Naive thymus-derived CD8-positive, alpha-beta T cell (primary cell): ENCODE measurements at places on chromosomes 11 and 22.
A peak's percentile ranks its signal among the peaks of the same experiment; 100 is the strongest.

GRCh38 chr11:64093233-64094039, 57.7 kb downstream of the FLRT1 start:
- no peak for DNase-seq

GRCh38 chr22:39252461-39253434, 8.0 kb upstream of the PDGFB start:
- no peak for DNase-seq

DNA sequence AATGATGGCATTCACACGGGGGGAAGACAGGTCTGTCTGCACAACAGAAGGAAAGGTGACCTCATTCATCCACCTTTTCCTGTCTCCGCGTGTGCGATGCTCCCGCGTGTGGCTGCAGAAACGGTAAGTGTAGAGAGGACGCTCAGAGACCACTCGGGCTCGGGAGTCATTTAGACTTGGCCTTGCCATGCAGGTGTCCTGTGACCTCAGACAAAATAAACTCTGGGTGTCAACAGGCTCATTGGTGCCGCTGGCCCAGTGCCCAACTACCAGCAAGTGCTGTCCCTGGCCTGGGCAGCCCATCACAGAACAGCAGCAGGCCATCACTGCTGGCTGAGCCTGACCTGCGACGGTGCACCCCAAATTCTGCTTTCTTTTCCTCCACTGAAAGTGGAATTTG, 48.1 kb upstream of the ARFGAP3 start:
- no peak for DNase-seq

DNA sequence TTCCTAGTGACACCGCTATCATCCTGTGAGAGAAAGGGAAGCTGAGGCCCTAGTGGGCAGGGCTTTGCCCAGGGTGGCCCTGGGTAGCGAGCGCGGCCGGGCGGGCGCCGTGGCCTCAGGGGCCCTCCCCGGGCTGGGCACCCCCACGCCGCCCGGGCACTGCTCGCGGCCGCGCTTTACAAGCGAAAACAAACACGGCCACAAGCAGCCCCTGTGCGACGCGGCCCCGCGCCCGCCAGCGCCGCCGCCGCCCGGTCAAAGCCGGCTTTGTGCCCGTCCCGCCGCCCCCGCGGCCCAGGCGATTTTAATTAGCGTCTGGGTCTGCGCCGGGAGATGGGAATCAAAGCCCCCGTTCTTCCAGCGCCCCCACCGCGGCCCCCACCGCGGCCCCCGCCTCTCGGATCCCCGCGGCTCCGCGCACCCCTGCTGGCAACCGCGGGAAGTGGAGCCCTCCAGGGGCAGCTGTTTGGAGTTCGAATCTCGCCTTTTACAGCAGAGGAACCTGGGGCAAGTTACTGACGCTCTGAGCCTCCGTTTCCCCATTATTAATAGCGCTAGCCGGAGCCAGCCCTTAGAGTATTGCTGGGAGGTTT, 47.9 kb downstream of the CHRDL2 start:
- DNase-seq: no peak

DNA sequence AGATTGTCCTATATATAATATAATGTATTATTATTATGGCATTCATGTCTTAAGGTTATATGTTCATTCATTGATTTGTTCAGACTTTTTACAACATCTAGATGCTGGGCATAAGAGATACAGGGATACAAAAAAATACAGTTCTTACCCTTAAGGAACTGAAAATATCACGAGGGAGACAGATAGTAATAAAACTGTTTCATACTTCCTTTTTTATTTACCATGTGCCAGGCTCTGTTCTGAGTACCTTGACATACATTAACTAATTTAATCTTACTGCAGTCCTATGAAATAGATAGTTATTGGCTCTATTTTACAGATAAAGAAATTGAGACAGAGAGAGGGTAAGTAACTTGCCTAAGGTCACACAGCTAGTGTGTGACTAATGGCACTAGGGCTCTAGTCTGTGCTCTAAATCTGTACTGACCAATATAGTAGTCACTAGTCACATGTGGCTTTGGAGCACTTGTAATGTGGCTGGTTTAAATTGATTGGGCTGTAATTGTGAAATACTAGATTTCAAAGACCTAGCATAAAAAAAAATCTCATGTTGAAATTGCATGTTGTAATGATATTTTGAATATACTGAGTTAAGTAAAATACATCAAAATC, 21.3 kb downstream of the TRIM44 start:
- no peak for DNase-seq

- DNase-seq: no peak
These were observed 385.5 kb upstream of the ANO5 start for GRCh38 chr11:21807350-21807749.

GRCh38 chr11:113831314-113831713, 44.1 kb downstream of the USP28 start:
- DNase-seq: no peak

DNA sequence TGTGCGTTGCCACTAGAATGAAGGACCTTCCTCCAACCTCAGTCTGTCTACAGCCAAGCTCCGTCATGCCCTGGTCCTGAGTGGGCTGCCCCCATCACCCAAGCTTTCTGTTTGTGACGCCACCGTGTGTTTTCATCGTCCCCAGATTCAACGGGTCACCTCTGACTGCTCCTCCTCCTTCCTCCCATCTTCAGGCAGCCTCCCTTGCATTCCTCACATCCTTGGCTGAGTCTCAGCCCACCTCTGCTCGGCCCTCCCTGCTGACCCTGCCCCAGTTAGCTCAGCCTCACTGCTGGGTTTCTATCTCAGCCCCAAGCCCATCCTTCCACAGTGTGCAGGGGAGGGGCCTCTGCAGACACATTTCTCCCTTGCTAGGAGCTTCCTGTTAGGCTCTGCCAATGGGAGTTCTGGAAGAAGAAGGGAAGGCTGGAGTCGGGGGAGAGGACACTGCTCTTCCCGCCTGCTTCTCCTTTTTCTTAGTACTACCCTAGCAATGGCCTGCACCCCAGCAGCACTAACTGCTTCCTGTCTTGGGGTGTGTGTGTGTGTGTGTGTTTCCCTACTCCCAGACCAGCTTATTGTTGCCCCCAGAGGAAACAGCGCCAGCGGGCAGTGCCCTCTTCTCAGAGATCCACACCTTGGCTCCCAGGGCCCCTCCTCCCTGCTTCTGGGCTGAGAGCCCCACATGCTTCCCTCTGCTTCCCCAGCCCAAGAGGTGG, 5.2 kb downstream of the IFT27 start:
- no peak for DNase-seq

GRCh38 chr22:46183733-46184132, 33.4 kb downstream of the PPARA start:
- DNase-seq: no peak

- DNase-seq: no peak
These were observed 216.3 kb upstream of the SYN3 start for GRCh38 chr22:33274214-33275072.

DNA sequence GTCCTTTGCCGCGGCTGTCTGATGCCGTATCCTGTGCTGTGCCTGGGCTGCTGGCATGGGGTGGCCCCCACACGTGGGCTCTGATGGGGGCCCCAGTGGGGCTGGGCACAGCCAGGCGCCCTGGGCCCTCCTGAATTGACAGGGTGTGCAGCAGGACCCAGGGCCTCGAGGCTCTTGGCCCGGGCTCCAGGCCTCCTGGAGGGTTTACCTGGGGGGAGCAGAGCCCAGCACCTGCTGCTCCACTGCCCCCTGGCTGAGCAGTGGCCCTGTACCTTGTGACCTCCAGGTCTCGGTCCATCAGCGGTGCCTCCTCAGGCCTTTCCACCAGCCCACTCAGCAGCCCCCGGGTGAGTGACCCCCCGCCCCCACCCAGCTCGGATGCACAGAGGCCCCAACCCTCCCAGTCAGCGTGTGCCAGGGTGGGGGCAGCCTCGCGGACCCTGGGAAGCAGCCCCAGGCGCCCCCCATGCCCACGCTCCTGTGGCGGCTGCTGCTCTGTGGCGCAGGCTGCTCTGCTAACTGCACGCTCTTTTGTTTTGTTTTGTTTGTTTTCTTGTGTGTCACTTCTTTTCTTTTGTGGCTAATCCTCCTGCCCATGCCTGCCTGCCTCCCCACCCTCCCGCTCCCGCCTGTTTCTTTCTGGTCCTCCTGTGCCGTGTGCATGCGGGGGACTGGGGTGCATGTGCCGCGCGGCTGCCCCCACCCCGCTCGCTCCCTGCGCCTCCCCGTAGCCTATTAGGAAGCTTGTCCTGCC, 36.9 kb downstream of the MOB2 start:
- DNase-seq: no peak

- no peak for DNase-seq
These were observed 1.4 kb upstream of the RAB1B start for GRCh38 chr11:66267039-66267378.

DNA sequence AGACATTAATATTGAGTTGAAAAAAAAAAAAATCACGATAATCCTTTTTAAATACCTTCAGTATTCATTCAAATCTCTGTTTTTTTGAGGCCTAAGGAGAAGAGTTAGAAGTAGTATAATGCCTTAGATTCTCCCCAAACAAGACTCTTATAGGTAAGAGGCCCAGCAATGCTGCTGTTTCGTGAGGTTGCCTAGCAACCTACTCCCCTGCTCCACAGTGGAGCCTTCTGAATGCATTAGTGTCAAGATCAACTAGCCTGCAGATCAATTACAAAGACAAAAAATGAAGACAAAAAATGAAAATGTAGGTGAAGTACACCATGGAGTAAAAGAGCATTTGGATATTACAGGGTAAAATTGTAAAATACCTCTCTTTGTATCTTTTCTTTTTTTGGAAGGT, 229.8 kb upstream of the LUZP2 start:
- no peak for DNase-seq

- DNase-seq: no peak
These were observed 64.6 kb downstream of the OTOG start for GRCh38 chr11:17611503-17612220.

DNA sequence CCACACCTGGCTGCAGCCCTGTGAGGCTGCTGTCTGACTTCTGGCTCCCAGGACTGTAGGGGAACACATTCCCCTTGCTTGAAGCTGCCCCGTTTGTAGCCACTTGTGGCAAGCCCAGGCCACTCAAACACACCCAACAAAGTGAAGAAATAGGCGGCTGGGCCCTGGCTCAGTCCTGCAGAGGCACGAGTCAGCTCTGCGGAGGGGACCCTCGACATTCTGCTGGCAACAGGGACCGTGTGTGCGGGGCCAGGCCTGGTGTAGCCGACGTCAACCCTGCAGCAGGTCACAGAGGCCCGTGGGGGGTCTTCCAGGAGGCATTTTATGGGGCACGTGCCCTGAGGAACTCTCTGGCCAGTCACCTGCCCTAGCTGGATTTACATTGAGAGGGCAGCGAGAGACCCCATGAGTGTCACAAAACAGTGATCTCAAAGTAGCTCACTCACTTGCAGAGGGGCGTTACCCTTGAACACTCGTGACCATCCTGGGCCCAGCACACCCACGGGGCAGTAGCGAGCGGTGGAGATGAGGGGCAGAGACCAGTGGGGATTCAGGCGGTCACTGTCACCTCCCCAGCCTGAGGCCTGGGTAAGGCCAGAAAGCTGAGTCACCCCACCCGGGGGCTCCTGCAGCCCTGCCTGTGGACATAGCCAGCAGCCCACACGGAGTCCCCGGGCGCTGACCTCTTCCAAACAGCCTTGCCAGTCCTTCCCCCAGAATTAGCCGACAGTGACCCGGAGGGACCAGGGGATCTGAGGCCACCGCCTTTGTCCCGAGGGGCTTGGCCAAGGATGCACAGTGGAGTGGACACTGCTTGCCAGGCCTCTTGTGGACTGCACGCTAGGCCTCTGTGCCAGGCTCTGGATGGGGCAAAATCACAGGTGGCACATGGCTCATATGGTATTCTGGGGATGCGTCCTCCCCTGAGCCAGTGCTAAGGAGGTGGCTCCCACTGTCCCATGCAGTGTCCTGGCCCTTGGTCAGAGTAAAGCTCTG, 139.5 kb downstream of the CTTN start:
- DNase-seq: no peak

DNA sequence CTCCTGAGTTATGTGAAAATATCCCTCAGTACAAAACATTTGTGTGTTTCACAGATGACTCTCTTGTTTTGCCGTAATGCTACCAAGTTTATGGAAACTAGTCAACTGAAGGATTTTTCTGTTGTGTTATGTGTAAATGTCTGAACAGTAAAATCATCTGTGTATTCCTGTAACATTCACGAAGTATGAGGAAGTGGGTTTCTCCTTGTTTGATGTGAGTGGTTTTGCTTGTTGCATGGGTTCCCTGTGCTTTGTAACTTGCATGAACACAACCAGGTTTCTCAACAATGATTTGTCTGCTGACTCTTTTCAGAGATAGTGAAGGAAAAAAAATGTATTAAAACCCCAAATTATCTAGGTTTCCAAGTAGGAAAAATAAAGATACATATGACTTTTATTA, 138.1 kb downstream of the PGR start:
- DNase-seq: no peak

GRCh38 chr22:27985323-27986275, 66.5 kb upstream of the PITPNB start:
- no peak for DNase-seq

DNA sequence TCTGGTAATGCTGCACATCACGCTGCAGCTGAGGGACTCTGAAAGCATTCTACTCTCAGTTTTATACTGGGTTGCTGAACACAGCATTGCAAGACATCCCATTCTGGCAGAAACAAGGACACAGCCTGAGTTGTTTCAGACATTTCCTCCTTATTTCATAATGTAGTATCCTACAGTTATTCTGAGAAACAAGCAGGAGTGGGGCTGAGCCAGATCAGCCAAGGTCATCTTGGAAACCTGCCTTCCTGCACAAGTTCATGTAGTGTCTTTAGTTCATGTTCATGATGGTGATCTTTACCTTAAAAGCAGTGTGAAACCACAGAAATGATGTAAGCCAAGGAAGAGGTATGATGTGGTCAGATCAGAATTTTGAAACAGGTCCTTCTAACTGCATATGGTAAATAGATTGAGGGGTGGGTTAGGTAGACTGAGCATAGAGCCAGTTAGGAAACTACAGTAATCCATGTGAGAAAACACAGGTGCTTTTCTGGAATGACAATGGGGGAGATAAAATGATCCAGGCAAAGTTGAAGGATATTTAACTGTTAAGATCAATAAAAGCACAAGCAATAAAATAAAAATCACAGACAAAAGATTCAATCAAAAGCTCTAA, 1686.8 kb downstream of the LRRC4C start:
- no peak for DNase-seq

DNA sequence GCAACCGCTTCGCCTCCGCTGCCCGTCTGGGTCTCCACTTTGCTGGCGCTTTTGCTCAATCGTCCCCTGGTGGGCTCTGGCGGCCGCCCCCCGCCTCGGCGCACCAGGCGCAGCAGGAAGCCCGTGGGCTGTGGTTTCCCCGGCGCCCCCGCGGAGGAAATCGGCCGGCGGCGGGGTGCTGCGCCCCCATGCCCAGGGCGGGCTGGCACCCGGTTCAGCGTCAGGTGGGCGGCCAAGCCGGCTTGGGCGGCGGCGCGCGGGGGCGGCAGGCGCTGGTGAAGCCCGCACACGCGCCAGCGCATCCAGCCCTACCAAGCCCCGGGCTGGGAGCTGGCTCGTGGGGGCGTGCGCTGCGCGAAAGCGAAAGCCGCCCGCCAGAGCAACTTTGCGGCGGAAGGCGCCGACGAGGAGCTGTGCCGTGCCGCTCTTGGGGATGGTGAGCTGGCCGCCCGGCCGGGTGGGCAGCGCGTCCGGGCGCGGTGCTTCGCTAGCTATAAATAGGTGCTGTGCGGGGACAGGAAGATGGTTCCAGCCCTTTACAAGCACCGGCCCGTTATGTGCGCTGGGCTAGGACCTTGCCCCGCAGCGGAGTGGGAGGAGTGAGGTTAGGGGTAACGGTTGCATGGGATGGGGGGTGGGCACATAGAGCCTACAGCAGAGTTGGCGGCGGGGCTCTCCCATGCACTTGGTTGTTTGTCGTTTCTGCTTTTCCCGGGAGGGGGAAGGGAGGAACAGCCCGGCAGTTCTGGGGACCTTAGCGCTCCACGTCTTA, 25.0 kb upstream of the SUSD2 start:
- DNase-seq: peak; percentile 53
